ENCODE measurements at places on chromosomes 1 and 21. TPM values are rescaled to one million over a fixed set of nuclear protein-coding genes. Genes with fewer than 3 reads are reported as not detected.

GRCh38 chr21:38622081-38622826 is 124.0 kb upstream of the ERG start:
- DNase-seq = no peak

Gene LENEP
- not detected for total RNA-seq

Gene CD160
- total RNA-seq = not detected

DNA sequence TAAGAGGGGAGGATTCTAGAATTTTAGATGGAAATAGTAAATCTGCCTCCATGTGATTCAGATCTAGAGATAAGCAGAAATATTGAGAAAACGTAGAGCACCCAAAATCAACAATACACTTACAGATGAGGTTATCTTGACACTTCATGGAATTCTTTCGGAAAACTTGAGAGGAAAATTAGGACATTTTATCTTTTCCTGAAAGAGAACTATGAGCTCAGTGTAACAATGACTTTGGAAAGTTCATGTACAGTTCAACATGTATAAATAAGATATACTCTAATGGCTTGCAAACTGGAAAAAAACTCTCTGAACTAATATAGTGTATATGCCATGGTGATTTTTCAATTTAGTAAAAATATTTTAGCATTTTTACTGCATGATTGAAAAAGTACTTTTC is 338.1 kb upstream of the NEGR1 start:
- DNase-seq = no peak

GRCh38 chr1:118097622-118098348 is 87.2 kb downstream of the SPAG17 start:
- no peak for DNase-seq

GRCh38 chr1:37794372-37795339 is 1.0 kb downstream of the MANEAL start:
- no peak for DNase-seq

GRCh38 chr1:246733704-246734103 is 9.5 kb downstream of the SCCPDH start:
- no peak for DNase-seq

DNA sequence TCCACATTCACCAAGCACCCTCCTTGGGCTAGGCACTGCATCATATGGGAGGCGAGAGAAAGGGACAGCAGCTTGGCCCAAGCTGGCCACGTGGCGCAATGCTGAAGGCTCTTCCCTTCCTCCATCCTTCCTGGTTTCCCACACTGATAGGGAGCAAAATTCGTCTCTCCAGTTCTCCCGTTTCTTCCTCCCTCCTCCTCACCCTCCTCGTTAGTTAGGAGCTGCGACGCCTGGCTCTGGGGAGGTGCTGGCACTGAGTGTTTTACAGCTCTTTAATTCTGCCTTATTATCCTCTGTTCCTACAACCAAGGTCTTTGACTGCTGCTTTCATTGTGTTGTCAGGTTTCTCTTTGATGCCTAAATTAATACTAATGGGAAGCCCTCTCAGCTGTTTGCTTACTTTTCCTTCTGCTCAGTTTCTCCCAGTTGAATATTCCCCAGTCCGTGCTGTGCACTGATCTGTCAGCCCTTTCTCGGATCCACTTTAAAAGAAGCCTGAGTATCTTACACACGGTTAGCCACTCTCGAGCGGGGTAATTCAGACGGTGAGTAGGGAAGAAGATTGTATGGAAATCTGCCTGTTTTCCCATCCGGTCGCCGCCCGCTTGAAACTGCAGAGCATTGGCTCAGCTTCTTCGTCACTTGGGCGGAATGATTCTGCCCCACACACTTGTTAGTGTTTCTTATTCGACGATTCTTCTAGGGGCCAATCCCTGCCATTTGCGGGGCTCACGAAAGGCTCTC is 56.2 kb upstream of the SMYD2 start:
- DNase-seq = no peak

GRCh38 chr1:227391211-227391610 is 72.9 kb upstream of the CDC42BPA start:
- no peak for DNase-seq

DNA sequence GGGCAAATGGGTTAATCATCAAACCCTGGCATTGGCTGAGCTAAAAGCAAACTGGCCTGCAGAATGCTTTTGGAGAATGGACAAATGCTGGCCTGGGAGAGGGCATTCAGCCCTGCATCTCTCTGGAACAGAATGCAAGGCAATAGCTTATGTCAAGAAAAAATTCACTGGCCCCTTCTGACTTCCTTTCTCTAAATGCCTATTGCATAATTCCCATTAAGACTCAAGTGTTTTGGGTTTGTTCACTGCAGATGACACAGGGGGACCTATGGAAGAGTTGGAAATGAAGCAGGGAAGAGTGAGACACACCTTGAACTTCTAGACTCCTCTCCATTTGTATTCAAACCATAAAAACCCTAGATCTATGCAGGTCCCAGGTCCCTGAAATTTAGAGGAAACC is 15.9 kb downstream of the PEA15 start:
- no peak for DNase-seq

- DNase-seq = no peak
These were observed 38.4 kb downstream of the SPEN start for GRCh38 chr1:15885701-15886610.

Gene PEA15
- total RNA-seq = 21.5 TPM

- no peak for DNase-seq
These were observed 5.0 kb upstream of the PTPN7 start for GRCh38 chr1:202165267-202165941.

DNA sequence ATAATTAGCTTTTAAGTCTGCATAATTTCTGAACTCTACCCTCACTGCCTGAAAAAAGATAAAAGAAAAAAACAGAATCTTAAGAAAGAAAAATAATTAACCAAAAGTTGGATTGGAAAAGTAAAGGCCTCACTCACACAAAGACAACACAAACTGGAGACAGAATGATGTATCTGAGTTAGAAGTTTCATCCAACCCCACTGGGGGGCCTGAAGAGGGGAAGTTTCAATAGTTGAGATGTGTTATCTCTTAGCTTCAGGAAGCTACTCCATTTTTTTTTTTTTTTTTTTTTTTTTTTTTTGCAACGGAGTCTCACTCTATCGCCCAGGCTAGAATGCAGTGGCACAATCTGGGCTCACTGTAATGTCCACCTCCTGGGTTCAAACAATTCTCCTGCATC is 19.9 kb downstream of the SYDE2 start:
- no peak for DNase-seq

DNA sequence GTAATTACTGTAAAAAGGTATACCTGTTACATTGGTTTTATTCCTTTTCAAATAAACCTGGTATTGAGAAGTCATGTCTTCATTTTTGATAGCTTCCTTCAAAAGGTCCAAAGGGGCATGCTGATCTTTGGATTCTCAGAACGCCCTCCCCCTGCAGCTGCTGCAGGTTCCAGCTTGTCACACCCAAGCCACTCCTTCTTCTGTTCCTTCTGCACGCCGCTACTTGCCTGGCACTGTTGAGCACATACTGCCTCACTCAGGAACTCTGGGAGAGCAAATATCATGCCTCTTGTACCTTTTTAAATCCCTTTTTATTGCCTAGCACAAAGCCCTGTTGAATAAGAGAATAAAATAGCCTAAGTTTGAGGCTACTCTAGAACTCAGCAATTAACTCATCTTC is 136.9 kb downstream of the BARHL2 start:
- DNase-seq = no peak

DNA sequence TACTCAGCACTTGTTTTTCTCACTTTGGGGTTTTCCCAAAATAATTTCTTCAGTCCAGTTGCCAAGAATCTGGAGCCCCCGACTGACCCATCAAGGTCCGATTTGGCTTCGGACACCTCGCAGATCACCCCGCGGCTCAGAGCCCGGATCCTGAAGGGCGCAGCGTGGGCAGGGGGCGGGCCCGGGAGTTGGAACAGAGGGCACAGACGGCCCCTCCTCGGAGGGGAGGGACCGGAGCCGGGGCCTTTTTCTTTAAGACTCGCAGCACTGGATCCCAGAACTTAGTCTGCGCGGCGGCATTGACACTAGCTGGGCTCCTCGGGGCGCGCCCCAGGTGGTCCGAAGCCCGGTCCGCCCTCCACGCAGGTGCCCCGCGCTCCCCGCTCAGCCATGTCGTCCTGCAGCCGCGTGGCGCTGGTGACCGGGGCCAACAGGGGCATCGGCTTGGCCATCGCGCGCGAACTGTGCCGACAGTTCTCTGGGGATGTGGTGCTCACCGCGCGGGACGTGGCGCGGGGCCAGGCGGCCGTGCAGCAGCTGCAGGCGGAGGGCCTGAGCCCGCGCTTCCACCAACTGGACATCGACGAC is at the start of gene CBR3:
Gene CBR3 (plus strand): TSS at position 277 of the 588 bp plus-strand sequence. CDS start 114 bp downstream, at position 391.
- no peak for DNase-seq

- DNase-seq = no peak
These were observed 8.2 kb upstream of the HPCAL4 start for GRCh38 chr1:39699419-39699818.

- DNase-seq = no peak
These were observed 1.9 kb upstream of the NAV1 start for GRCh38 chr1:201537028-201537427.

- DNase-seq = peak; percentile 85
These were observed 28.4 kb downstream of the HMGN2 start for GRCh38 chr1:26500488-26501175.

DNA sequence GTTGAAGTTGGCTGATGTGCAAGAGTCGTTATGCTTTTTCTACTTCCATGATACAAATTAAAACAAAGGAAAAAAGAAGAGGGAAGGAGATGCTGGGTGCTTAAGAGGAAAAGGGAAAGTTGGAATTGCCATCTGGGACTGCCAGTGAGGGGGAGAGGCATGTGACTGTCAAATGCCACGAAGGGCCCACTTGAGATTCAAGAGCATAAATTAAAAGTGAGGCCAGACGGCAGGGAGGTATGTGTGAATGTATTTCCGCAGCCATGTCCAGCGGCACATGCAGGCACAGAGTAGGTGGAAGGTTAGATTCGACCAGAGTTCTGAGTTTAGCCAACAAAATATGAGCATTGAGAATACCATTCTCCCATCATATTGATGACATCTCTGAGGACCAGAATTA is 32.0 kb downstream of the NFASC start:
- no peak for DNase-seq

Gene CELA2A
- not detected for total RNA-seq

DNA sequence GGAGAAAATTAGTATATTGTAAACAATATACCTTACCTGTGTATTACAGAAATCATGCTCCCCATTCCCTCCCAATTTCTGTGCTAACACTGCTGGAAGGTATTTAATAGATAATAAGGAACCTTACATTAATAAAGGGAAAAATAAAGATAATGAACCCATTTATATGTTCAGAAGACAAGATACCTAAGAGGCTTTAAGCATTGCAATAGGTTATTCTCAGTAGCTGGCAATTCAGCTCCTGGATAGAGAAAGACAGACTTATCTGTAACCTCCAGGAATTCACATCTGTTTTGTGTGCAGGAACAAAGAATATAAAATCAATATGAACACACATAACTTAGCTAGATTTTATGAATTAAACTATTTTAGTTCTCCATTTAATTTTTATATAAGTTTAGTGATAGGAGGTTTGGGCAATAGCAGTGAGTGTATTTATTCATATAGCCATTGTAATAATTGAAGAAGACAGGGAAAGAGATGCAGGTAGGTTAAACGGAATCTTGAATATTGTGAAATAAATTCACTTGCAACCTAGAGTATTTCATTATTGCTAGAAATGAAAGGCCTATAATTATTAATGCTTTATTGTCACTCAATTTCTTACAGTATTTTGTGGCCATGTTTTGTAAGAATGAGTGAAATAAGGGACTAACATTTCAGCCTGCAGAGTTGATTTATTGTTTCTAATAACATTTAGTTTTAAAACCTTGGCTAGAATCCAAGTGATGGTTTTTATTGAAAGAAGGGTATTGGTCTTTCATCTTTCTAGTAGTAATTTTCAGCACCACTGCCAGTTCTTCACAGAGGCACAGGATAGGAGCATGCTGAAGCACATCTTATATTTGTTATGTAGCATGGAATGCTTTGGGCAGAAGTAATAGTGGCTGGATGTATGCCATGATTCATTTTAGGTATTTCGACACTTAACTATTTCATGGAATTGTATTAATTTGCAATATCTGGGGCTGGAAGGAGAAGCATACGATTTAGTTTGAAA is 1.5 kb downstream of the XPR1 start:
- DNase-seq = no peak

DNA sequence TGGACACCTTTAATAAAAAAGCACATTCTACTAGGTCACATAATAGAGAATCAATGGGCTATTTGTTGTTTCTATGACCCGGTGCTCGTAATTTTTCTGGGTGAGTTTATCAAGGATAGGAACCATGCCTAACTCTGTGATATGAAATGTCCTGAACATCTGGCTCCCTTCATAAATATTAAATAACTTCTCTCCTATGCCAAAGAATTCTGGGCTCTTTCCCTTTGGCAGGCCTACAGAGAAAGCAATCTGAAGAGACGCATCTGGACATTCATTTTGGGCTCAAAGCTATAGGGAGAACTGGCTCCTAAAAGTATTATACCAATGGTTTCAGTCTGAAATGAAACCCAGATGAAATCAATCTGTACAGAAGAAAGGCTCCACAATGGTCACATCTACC is 38.8 kb upstream of the ANGPTL7 start:
- no peak for DNase-seq

Gene C1orf167
- not detected for total RNA-seq

GRCh38 chr1:175078629-175079028 is 11.0 kb downstream of the TNN start:
- no peak for DNase-seq

DNA sequence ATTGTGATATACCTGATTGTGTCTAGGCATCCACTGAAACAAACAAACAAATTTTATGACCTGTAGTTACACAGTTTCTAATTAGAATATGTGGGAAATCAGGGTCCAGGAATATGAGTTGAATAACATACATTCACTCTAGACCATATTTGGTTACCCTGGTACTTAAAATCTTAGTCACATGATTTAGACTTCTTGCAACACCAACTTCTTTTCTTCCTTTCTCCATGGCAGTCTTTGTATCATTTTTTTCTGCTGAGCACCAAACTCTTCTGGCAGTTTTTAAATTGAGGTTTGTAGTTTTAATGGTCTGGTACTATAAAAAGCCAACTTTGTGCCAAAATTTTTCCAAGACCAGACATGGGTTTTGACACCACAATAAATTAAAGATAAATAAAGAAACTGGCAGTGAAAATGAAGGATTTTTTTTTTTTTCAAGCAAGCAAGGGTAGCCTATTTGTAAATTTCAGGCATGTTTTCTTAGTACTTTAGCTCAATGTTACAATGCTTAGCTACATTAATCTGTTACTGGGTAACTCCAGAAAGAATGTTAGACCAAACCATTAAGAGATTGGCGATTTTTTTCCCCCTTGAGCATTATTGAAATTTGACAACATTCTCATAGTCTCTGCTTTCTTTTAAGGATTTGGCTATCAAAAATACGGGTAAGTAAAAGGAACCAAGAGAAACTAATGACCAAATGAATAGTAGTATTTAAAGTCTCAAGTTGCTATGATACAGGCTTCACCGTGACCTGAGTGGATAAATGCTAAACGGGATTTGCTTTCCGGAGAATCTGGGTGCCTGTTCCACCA is 108.5 kb downstream of the NFIA start:
- DNase-seq = no peak

- no peak for DNase-seq
These were observed 10.1 kb downstream of the FTCD start for GRCh38 chr21:46145159-46145839.

Data from CD4-positive, CD25-positive, alpha-beta regulatory T cell (primary cell).